ENCODE measurements at places on chromosomes 3 and 15.

GRCh38 chr3:27208961-27209616, 160.1 kb downstream of the NEK10 start:
- DNase-seq: no peak

DNA sequence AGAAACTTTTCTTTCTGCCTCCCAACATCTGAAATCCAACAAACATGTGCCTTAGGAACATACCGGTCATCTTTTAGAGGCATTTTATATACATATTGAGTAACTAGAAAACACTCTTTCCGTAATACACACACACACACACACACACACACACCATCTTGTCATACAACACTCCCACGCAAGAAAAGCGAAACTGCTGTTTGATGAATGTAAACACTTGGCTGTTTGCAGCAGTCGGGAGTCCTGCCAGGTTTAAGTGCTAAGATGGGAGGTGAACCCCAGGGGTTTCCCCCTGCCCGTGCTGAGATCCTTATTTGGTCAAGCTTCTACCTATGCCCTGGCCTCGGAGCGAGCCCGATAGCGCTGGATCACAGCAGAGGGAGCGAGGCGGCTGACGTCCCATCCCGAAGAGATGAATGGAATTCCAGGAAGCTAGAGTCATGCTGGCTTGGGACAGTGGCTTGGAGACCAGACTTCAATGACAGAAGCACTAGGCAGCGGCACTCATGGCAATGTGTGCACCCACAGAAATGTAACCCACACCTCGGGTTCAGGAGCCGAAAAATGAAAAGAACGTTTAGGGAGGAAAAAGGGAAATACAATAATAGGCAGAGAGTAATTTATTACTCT, 1.3 kb upstream of the THBS1 start:
- DNase-seq: no peak

DNA sequence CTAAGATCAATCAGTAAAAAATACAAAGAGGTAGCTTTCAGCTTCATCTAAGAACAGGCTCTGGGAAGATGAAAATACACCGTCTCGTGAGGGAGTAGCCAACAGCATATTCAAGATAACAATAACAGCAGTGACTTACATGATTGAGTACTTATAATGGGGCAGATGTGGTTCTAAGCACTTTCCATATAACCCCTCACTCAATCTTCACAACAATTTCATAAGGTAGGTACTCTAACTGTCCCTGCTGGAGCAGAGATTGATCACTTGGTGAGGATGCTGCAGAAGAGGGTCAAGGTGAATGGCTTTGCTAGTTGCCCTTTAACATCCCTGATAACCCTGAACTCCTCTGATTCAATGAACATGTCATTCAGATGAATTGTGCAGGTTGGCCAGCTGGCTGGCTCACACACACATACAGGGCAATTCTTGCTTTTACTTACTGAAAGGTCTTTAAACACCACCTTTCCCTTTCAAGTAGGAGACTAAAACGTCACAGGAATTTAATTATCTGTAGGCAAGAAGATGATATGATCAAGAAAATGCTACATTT, 984.2 kb upstream of the CFAP20DC start:
- no peak for DNase-seq

GRCh38 chr15:70343961-70344621, 246.4 kb upstream of the TLE3 start:
- DNase-seq: no peak

GRCh38 chr3:179973931-179974361, 62.8 kb downstream of the PEX5L start:
- no peak for DNase-seq

DNA sequence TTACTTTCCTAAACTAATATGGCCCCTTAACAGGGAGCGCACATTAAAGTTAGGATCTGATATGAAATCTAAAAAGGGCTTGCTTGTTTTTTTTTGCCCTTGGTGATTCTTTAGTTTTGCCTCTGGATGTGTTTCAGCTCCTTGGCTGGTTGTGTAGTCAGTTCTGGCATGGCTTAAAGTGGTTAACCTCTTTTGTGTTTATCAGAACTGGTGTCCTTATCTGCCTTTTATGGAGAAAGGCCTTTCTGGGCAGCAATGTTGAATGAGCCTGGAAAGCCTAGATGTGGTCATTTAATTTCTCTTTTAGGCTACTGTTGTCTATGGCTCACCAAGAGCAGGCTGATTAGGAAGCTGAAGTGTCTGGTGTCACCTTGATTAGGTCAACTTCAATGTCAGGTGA, 254.5 kb upstream of the ROPN1 start:
- no peak for DNase-seq

DNA sequence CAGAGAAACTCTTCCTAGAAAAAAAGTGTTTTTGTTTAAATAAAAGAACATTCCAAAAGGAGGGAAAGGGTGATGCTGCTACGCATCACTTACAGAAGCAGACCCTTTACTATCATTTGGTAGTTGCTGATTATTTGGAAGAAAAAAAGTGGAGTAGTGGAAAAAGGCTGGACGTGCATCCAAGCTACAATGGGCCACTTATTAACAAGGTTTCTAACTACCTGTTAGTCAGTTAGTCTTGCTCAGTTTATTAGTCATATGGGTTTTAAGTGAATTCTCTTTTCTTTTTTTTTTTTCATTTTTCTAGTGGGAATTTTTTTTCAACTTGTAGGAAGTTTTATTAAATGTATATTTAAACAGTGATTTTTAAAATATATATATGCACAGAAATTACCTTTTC, 866.0 kb downstream of the MCTP2 start:
- no peak for DNase-seq

GRCh38 chr3:112871735-112872134, 25.1 kb upstream of the CD200R1L start:
- no peak for DNase-seq

DNA sequence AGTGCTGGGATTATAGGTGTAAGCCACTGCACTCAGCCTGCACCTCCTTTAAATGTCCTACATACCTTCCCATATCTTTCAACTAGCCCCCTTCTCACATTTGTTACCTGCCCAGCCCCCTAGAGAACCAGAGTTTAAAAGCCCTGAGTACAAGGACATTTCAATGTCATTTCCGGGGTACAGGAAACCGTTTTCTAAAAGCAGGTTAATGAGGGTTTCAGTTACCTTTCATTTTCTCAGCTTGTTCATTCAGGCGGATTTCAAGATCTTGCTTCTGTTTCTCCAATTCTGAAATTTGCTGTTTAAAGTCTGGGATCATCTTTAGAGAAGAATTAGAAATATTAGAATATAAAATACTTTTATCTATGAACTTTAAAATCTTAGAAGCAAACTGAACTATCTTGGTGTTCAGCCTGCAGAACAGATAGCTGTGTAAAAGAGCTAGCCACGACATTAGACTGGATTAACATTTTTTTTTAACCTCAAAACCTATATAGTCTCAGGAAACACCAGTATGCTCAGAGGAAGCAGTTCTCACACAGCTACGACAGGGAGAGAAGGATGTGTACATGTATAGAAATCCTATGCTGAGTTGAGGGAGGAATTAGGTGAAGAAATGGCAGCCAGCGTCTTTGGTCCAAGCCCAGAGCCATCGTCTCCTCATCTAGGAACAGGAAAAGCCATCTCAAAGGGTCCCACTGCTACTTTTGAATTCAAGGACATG, 29.9 kb upstream of the GNB5 start:
- no peak for DNase-seq

DNA sequence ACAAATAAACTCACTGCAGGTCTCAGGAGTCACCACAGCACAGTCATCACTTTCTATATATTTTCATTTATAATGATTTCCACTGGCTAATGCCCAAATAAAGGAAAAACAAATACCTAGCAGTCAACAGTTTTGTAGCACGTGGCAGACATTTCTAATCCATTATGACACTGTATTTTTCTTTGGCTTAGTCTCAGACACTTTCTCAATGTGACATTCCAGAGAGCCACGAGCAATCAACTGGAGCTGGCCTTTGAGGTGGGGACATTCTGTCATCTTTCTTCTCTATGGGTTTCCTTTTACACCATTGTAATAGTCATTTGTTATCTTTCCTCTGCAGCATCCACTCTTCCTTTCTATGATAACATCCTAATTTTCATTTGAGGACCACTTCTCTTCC, 119.7 kb downstream of the WNT5A start:
- DNase-seq: no peak

GRCh38 chr15:35329521-35329961, 216.4 kb downstream of the DPH6 start:
- no peak for DNase-seq

DNA sequence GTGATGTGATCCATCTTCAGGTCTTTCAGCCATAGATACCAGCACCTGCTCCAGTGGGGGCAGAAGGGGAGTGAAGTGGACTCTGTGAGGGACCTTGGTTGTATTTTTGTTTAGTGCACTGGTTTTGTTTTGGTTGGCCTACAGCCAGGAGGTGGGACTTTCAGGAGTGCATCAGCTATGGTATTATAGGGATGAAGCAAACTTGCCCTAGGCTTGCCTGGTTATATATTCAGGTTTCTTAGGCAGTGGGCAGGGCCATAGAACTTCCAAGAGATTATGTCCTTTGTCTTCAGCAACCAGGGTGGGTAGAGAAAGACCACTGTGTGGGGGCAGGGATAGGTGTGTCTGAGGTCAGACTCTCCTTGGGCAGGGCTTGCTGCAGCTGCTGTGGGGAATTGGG, 337.3 kb upstream of the SGO1 start:
- no peak for DNase-seq

- no peak for DNase-seq
Measured at GRCh38 chr3:29521293-29521692, 240.4 kb downstream of the RBMS3 start.

DNA sequence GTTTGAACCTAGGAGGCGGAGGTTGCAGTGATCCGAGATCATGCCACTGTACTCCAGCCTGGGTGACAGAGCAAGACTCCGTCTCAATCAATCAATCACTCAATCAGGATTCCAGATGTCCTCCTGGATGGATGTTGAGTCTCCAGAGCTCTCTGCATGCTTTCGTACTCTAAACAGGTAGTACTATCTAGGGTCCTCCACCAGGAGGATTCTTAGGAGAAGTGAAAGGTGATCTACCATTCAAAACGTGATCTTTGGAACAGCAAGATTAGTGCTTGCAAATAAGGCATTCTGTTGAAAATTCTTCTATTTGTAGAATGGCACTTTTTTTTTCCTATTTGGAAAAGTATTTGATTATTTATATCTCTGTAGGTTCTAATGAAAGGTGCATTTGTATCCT, 34.3 kb downstream of the CNOT10 start:
- DNase-seq: no peak

DNA sequence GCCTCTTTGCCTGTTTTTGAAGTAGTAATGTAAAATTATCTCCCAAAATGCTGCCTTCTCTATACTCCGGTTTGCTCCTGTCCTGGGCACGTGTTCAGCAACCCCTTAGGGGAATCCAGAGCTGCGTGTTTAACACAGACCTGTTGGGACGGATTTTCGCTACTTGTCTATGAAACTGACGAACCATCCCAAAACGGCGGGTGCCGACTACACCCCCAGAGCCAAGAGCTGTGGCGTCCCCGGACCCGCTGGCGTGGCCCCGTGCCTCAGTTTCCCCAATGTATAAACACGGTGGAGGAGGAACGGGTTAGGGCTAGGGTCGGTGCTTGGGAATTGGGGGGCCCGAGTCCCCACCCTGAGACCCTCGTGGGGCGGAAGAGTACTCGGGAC, 473 bp downstream of the FHIT start:
- DNase-seq: peak; percentile 3

DNA sequence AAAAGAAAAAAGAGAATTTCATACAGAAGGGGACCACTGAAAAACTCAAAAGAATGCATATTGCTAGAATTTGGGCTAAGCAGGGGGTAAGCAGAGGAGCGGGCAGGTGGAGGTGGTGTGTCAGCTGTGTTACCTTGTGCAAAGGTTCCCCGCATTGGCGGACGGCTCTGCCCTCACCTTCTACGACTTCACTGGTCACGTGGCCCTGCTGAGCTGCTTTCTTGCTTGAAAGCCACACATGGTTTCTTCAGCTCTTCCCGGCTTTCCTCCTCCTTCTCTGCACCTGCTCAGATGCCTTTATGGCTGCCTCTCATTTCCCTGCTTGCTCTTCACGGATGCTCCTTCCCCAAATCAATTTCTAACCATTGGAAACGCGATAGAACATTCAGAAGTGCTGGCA, 30.5 kb downstream of the FAH start:
- DNase-seq: no peak

DNA sequence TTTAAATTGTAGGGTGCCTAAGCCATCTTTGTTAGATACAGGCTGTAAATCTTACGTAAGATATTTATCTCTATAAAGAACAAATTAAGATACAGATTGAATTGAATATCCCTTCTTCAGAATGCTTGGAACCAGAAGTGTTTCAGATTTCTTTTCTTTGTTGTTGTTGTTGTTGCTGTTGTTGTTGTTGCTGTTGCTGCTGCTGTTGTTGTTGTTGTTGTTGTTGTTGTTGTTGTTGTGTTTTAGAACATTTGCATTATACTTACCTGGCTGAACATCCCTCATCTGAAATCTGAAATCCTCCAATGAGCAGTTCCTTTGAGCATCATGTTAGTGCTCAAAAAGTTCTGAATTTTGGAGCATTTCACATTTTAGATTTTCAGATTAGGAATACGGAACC, 26.6 kb downstream of the QTRT2 start:
- no peak for DNase-seq

GRCh38 chr15:92683511-92683834, 27.9 kb upstream of the FAM174B start:
- no peak for DNase-seq

- DNase-seq: no peak
Measured at GRCh38 chr3:76615719-76616118, 424.2 kb upstream of the ROBO2 start.

- no peak for DNase-seq
Measured at GRCh38 chr15:88133795-88134194, 122.7 kb downstream of the NTRK3 start.

GRCh38 chr15:83549623-83550022, 102.5 kb downstream of the SH3GL3 start:
- DNase-seq: no peak

- no peak for DNase-seq
Measured at GRCh38 chr15:50854601-50855490, 53.6 kb upstream of the AP4E1 start.

DNA sequence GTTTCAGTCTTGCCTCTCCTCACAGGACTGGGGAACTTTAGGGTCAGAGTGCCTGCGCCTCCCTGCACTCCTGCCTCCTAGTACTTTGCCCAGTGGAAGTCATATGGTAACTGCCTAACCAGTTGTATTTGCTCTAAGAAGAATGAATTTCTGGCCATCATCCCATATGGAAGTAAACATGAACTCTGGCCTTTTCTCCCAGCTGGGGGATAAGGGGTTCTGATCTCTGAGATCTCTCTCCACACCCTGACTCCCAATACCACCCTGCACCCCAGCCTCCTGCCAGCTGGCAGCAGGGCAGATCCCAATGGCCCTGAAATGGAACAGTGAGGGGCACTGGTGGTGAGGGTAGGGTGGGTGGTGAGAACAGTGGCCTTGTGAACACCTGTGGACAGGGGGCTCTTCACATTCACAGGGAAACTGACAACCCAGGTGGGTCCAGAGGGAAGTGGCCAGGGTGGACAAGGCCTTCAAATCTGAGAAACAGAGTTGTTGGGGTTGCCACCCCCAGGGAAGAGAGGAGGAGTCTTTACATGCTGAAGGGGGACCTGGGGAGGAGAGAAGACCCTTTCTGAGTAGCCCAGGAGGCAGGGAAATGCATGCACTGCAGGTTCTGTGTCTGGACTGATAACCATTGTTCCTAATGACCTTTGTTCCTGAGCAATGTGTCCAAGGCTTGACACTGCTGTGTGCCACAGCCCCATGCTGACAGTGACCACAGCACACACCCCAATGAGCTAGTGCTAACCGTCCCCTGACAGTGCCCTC, 36.9 kb downstream of the RHCG start:
- no peak for DNase-seq

- no peak for DNase-seq
Measured at GRCh38 chr3:27090275-27091041, 278.7 kb downstream of the NEK10 start.

GRCh38 chr15:69636169-69636915, 183.7 kb downstream of the RPLP1 start:
- DNase-seq: no peak
